NCI-H1436 treated with DMSO at 0.1 percent for 48 hours (cell line): ENCODE measurements at places on chromosomes 2 and 18.

- DNase-seq, result no peak
These were observed 17.4 kb upstream of the CTAGE1 start for GRCh38 chr18:22434973-22435608.

DNA sequence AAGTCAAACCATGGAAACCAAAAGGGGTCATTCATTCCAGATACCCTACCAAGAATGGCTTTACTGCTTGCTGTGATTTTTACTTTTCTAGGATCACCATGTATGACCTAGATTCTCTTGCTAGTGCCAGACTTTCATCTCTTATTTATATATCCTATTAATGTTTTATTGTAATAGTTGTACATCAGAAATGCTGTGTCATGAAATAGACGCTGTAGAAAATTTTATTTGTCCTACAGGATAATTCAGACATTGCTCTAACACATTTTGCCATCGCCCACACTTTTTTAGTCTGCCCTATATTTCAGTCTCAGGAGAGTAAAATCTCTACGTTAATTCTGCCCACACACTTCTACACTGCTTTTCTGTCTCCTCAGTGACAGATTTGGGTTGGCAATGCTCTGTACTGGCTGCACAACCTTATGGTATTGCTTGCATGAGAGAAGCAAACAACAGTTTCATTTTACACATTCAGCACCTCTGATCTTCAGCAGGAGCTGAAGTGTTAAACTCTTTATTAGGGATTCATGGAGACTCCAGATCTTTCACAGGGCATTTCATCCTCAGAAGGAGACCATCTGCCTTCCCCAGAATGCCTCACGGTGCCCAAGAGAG is 871.8 kb upstream of the CHAC2 start:
- no peak for DNase-seq

DNA sequence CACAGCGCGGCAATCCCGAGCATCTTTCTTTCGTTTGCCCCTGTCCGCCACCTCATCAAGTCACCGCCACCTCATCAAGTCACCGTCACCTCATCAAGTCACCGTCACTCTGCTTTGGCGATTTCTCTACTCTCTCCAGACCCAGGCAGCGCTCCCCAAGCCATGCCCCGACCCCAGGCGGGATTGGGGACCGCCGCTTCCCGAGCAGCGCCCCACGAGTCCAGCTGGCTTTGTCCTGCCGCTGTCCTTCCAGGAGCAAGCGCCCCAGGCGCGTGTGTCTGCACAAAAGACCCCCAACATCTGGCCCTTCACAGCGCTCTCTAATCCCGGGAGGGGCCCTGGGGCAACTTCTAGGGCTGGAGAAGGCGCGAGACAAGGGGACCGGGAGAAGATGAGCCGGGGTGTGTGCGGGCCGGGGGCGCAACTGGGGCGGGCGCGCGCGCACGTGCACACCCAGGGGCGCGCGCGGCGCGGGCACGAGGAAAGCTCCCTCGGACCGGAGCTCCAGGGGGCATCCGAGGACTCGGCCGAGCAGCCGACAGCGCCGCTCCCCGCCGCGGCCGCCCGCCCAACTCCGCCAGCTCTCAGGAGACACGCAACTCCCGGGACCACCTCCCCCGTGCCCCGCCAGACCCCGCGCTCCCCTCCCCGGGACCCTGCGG is 633 bp upstream of the RNF152 start:
- DNase-seq, result no peak

GRCh38 chr2:97645112-97645694 is 659 bp upstream of the COX5B start:
- DNase-seq, result no peak

DNA sequence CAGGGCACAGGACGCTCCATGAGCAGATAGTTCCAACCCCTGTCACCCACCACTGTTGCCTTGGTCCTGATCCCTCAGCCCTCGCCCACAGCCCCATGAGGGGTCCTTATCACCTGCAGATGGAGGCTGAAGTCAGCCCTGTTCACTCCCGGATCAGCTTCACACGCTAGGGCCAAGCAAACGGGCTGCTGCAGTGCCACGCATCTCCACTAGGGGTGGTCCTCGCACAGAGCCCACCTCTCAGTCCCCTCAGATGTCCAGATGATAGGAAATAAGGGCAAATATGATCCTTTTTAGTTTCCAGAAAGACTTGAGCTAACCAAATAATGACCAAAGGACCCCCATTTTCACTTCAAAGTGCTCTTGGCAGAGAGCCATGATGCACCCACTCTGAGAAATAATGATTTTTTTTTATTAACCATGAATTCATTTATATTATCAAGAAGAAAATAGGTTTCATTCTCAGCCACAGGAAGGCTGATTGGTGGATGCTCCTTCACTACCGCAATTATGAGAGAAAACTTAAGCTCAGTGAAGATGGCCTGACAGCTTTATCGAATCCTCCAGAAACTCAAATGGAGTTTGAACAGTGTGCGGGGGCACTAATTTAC is 71.9 kb upstream of the KLHL29 start:
- no peak for DNase-seq

GRCh38 chr2:17228461-17228860 is 289.8 kb downstream of the RAD51AP2 start:
- DNase-seq, result no peak

- DNase-seq, result no peak
These were observed 63.9 kb downstream of the ZEB2 start for GRCh38 chr2:144455987-144456386.

DNA sequence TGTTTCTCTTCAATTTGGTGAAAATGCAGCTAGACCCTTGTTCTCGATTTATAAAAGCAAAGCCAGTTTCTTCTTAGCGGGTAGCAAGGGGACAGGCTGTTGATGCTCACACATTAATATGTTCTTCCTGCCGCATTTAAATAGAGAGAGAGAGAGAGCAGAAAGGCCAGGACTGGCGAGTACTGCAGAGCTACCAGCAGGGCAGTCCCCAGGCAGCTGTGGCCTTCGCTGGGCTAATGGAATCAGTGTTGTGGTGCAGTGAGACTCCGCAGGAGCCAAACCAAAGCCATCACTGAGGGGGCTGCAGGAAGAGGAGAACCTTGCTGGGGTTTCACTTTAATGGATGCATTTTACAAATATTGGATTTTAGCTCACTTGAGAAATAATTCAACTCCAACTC is 223.6 kb downstream of the ACTR3 start:
- no peak for DNase-seq

GRCh38 chr18:46555724-46556123 is 101.3 kb downstream of the LOXHD1 start:
- no peak for DNase-seq

GRCh38 chr2:70509565-70509964 is 44.1 kb downstream of the TGFA start:
- DNase-seq, result no peak

DNA sequence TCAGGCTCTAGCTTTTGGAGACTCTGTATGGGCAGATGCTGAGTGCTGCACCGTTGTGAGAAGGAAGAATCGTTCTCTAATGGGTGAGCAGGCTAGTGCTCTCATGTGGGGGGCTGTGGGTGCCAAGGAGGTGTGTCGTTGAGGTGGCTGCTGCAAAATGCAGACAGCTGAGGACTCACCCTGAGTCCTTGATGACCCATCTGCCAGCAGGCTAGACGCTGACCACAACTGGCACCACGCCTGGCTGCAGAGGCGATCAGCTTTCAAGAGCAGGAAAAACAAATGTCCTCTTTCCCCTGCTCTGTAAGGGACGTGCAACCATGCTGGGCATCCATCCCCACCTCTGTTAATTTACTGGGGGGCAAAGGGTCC is 48.2 kb downstream of the HAUS1 start:
- DNase-seq, result no peak

GRCh38 chr18:28175150-28175929 is 1.6 kb downstream of the CDH2 start:
- no peak for DNase-seq
